ENCODE measurements at places on chromosomes 1 and 21.

DNA sequence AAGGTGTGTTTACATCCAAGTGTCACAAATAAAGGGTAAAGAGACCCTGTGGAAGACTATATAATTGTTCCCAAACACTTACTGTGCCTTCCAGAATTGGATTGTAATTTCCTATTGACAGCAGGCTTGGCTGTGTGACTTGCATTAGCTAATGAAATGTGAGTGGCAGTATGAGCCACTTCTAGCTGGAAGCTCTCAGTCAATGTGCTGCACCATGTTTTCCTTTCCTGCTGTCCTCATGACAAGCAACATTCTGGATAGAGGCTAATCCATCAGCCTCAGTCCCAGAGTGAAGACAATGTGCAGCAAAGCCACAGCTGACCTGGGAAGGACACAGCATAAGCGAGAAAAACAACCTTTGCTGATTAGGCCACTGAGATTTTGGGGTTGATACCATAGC is 5.9 kb upstream of the FOXJ3 start:
- DNase-seq = no peak

DNA sequence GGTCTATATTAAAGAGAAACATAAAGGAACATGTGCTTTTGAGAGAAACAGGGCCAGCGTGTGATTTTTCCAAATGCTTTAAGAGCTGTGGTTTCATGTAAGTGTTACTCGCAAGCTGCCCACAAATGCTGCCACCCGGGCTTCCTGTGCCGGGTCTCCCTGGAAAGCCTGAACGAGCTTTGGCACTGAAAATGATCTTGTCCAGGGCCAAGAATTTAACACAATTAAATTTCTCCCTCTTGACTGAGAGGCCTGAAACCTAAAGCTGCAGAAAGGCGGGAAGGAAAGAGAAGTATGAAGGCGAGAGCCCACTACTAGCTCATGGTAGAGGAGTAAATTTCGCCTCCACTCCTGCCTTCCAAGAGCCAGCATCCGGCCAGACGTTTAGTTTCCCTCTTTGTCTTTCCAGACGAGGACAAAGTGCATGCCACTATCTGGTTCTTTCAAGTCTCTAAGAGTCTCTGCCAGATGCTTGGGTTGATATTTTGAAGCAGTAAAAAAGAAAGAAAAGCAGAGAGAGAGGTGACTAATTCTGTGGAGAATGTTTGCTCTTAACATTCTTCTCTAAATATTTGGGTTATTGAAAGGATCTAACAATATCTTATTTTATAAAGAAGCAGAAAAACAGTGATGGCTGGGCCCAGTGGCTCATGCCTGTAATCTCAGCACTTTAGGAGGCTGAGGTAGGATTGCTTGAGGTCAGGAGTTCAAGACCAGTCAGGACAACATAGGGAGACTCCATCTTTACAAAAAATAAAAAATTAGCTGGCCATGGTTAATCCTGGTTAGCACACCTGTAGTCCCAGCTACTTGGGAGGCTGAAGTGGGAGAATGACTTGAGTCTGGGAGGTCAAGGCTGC is 100.0 kb upstream of the HNRNPU start:
- DNase-seq = no peak

DNA sequence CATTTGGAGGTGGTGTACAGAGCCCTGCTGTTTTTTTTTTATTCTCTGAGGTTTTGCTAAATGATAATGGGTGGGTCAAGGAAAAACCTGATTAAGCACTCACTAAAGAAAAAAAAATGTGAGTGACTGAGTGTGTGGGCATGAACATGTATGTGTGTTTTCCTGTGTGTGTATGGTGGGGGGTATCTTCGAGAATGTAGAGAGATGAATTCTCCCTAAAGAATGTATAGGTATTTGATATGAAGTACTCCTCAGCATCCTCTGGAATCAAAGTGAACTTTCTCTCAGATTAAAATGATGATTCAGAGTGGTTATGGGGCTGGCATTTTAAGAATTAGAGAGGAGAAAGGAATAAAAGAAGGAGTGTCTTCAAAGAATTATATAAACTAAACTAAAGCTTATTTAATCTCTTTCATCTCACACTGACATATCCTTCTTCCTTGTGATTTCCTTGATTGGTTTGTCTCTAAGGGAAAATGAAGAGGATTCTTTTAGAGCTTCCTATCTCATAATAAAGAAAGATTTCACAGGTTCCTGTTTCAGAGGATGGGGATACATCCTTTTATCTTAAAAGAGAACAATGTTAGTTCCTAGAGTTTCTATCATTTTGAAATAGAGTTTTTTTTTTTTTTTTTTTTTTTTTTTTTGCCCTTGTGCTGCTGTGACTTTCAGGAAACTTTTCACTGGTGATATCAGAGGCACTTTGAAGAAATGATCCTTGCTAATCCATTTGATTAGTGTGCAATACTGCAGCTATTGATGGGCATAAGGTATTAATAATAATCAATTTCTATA is 23.9 kb downstream of the S1PR1 start:
- no peak for DNase-seq

DNA sequence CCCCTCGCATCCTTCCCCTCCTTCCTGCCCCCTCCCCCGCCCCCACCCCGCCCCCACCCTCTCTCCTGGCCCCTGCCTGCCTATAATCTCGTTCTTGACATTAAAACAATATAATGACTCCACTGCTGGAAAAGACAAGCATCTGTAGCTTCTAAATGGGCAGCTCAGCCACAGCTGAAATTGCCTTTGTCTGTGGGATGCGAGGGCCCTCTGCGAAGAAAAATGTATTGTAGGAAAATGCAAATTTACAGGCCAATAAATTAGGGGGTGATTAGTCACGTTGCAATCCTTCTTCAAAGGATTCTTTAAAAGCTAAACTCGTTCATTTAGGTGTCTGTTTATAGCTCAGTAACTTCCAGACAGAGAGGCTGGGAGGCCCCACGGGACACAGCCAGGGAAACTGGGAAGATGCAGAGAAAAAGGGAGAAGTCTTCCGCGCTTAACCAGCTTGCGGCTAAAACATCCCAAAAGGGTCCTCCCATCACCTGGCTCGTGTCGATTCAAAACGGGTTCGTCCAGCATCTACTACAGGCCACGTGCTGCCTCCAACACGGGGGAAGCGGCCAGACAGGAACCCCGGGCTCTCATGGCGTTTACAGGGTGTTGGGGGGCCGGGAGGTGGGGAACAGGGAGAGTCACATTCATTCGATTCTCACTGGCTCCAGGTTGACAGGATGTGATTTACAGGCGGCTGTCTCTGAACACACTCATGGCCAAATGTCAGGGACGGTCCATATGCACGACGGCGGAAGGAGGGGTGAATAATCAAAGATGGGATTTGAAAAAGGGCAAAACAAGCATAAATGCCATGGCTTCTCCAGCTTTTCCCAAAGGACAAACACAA is 100.5 kb upstream of the ZBTB40 start:
- no peak for DNase-seq

DNA sequence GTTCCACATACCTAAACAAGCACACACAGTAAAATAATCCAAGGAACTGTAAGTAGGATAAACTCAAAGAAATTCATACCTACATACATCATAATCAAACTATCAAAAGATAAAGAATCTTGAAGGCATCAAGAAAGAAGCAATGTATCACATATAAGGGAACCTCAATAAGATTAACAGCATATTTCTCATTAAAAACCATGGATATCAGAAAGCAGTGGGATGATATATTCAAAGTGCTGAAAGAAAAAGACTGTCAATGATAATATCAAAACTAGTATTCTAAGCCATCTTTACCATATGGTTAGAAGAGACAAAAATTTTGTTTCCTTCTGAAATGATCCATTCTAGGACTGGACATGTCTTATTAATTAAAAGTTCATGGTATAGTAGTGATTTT is 37.1 kb upstream of the ADAM30 start:
- DNase-seq = no peak

- DNase-seq = no peak
These were observed 719.0 kb downstream of the RWDD3 start for GRCh38 chr1:95953015-95953414.

DNA sequence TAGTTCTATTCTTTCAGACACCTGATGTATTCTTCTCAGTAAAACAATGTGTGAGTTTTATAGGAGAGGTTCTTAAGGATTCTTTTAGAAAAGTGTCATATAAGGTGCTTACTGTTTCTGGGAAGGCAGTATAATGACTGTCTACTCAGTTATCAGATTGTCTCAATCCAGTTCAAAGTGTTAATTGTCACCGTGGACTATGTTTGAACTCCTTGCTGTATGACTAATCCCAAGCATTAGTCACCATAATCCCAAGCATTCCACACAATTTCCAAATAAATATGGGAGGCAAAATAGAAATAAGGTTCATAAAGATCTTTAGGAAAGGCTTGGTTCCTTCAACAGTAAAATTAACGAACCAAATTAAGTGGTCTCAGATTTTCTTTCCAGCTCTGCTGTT is 342.1 kb upstream of the NR5A2 start:
- no peak for DNase-seq

- DNase-seq = no peak
These were observed 20.6 kb upstream of the PLEKHA6 start for GRCh38 chr1:204380293-204380831.

DNA sequence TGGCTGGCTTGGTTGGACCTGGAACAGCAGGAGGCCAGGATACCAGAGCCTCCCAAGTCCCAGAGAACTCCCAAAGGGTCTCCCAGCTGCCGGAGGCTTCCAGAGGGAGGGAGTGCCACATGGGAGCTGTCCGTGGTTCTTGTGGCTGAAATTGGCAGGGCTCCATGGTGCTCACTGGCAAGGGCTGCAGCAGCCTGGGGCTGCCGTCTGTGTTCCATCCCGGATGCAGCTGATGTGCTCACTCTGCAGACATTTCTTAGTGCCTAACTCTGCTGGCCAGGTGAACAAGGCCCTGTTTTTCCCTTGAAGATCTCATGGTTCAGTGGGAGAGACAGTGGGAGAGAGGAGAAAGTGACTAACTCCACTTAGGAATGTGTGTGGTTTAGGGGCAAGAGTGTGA is 261.1 kb downstream of the CAMTA1 start:
- DNase-seq = no peak

GRCh38 chr1:32128964-32129363 is 21.1 kb downstream of the KPNA6 start:
- DNase-seq = no peak

Measured in D721Med (cell line).